ENCODE measurements at places on chromosomes 11 and 22.

GRCh38 chr11:57668434-57668782 lies 494 bp downstream of the ZDHHC5 start:
- H3K4me1 ChIP-seq, result peaks cover 36% of the 10 kb centered on the region
- H3K36me3 ChIP-seq, result no peaks in the 10 kb centered on the region
- H3K27ac ChIP-seq, result peak overlapping the region; percentile 81

- no peaks in the 10 kb centered on the region for H3K36me3 ChIP-seq
- no peak for DNase-seq
- no peaks in the 10 kb centered on the region for H3K27me3 ChIP-seq
- no peak overlapping the region for H3K27ac ChIP-seq
Observed at GRCh38 chr22:40211476-40212054, 33.8 kb downstream of the TNRC6B start.

GRCh38 chr11:130404727-130405126 lies 23.7 kb downstream of the ADAMTS8 start:
- H3K4me1 ChIP-seq, result peaks cover 9% of the 10 kb centered on the region
- no peaks in the 10 kb centered on the region for H3K27me3 ChIP-seq
- DNase-seq, result no peak

DNA sequence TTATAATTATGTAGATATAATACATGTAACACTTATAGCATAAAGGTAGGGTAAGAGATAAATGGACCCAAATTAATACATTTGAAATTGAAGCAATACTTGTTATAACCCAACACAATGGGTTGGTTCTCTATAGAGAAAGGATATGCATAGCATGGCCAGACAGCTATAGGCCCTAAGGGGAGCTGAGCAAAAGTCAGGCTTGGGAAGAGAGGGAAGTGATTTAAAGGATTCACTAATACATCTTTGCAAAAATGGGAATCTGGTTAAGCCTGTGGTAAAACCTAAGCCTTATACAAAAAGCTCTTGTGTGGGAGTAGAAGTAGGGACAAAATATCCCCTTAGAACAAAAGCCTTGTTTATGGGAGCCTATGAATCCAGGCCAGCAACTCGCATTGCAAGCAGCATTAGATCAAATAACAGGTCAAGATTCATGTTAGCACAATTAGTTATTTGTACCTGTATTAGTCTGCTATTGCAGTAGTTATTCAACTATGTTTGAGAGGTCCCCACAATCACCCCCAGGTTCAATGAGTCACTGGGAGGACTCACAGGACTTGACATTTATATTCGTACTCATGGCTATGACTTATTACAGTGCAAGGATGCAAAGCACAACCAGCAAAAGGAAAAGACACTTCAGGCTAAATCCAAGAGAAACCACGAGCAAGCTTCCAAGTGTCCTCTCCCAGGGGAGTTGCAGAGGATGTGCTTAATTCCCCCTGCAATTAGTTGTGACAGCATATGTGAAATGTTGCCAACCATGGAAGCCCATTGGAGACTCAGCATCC lies 144.7 kb upstream of the LMO1 start:
- no peak overlapping the region for H3K4me3 ChIP-seq
- no peak overlapping the region for H3K27ac ChIP-seq
- no peaks in the 10 kb centered on the region for H3K27me3 ChIP-seq
- no peaks in the 10 kb centered on the region for H3K4me1 ChIP-seq

- H3K27ac ChIP-seq, result no peak overlapping the region
- no peaks in the 10 kb centered on the region for H3K36me3 ChIP-seq
- no peaks in the 10 kb centered on the region for H3K4me1 ChIP-seq
Observed at GRCh38 chr11:25790396-25790795, 541.5 kb upstream of the ANO3 start.

- H3K4me1 ChIP-seq, result no peaks in the 10 kb centered on the region
- no peak overlapping the region for H3K4me3 ChIP-seq
- no peak for DNase-seq
- H3K36me3 ChIP-seq, result no peaks in the 10 kb centered on the region
Observed at GRCh38 chr11:121795174-121795573, 320.8 kb downstream of the BLID start.

DNA sequence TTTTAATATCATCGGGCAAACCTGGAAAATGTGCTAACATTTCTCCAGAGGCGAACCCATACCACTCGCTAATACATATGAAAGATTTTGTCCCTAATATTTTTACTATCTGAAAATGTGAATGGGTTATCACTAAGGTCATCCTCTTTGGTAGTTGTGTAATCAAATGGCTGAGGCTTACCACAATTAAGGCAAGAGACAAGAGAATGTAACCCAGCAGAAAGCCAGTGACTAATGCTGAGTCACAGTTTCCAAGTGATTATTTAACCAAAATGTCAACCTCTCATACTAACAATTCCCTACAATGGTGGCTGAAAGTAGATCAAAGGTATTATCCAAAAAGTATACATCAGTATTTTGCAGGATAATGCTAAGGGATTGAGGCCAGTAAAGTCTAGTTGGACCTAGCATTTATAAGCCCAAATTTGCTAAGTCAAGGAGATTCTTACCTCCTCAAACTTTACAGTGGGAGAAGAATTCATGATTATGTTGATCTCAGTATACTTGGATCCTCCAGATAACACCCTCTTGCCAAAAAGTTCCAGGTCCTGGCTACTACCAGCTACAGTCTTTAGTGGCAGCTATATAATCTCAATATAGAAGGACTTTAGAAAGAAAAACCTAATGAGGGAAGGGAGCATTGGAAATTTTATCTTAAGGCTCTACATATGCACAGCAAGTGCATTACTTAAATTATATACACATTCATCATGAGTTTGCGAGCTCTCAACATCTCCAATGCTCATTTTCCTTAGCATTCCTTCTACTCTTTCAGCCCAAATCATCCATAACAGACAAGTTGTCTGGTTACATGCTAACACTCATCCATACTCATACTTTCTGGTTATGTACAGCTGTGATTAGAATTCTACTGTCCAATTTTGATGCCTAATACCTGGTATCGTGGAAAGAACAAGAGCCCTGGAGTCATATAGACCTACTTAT lies 25.4 kb downstream of the SIK3 start:
- H3K4me3 ChIP-seq, result no peak overlapping the region
- peak; percentile 63 for DNase-seq
- no peaks in the 10 kb centered on the region for H3K27me3 ChIP-seq

DNA sequence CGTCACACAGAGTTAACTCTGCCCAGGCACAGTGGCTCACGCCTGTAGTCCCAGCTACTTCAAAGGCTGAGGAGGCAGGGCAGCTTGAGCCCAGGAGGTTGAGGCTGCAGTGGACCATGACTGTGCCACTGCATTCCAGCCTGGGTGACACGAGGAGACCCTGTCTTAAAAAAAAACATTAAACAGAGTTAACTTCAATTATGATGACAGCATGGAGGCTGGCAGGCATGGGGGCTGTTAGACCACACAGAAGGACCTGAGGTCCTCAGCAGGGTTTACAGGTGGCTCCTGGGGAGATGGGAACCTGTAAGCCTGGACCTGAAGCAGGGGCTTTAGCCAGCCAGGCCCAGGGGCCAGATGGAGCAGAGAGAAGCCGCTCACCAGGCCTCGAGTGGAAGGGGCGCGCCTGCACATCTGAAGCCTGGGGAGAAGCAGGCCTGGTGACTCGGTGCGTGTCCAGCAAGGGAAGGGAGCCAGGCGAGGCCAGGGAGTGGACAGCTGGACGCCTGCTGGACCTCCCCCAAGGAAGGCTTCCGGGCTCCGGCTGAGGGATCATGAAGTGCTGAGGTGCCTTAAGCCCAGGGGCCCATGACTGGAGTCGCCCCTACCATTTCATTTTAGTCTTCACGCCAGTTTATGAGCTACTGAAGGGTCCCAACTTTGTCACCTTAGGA lies 25.3 kb downstream of the RPUSD4 start:
- H3K36me3 ChIP-seq, result no peaks in the 10 kb centered on the region
- no peaks in the 10 kb centered on the region for H3K4me1 ChIP-seq
- no peaks in the 10 kb centered on the region for H3K27me3 ChIP-seq
- DNase-seq, result no peak
- no peak overlapping the region for H3K27ac ChIP-seq

GRCh38 chr22:47236161-47236560 lies 473.7 kb downstream of the TBC1D22A start:
- no peak for DNase-seq
- no peak overlapping the region for H3K27ac ChIP-seq
- no peaks in the 10 kb centered on the region for H3K27me3 ChIP-seq

GRCh38 chr22:50485221-50486131 lies 1.2 kb upstream of the MIOX start:
- no peak overlapping the region for H3K4me3 ChIP-seq
- peak; percentile 47 for DNase-seq
- peaks cover 31% of the 10 kb centered on the region for H3K27me3 ChIP-seq
- H3K4me1 ChIP-seq, result peaks cover 14% of the 10 kb centered on the region

GRCh38 chr11:77374108-77374507 lies 72.6 kb upstream of the GDPD4 start:
- H3K4me3 ChIP-seq, result no peak overlapping the region
- peaks cover 14% of the 10 kb centered on the region for H3K36me3 ChIP-seq

GRCh38 chr11:8692417-8692816 lies 9.8 kb downstream of the RPL27A start:
- no peak overlapping the region for H3K27ac ChIP-seq
- H3K27me3 ChIP-seq, result no peaks in the 10 kb centered on the region
- peaks cover 60% of the 10 kb centered on the region for H3K36me3 ChIP-seq

GRCh38 chr11:63907808-63908530 lies 9.0 kb downstream of the RCOR2 start:
- peaks cover 12% of the 10 kb centered on the region for H3K4me1 ChIP-seq
- H3K4me3 ChIP-seq, result no peak overlapping the region
- H3K27me3 ChIP-seq, result no peaks in the 10 kb centered on the region

DNA sequence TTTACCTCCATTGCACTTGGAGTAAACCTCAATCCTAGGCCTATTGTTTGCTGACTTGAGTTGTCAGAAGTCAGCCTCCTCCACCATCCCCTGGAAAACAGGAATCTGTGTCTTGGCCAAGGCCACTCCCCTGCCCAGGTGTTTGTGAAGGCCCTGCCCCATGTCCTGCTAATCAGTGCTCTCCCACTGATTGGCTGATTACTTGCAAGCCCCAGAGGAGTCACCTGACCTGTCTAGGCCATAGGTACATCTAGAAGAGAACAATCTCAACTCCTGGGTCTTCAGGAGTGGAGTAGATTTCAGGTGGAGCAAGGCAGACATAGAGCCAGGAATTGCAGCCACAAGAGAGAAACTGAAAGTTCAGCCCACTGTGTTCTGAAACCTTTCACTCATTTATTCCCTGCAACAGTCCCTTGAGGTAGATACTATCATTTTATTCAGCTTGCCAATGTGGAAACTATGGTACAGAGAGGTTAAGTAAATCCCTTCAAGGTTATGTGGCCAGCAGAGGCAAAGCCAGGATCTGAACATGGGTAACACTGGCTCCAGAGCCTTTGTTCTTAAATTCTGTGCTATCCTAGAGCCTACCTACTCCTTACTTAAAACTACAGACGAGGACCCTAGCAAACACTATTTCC lies 10.4 kb downstream of the OAF start:
- H3K27me3 ChIP-seq, result no peaks in the 10 kb centered on the region
- H3K27ac ChIP-seq, result no peak overlapping the region
- H3K4me3 ChIP-seq, result no peak overlapping the region
- peaks cover 39% of the 10 kb centered on the region for H3K4me1 ChIP-seq
- no peak for DNase-seq

DNA sequence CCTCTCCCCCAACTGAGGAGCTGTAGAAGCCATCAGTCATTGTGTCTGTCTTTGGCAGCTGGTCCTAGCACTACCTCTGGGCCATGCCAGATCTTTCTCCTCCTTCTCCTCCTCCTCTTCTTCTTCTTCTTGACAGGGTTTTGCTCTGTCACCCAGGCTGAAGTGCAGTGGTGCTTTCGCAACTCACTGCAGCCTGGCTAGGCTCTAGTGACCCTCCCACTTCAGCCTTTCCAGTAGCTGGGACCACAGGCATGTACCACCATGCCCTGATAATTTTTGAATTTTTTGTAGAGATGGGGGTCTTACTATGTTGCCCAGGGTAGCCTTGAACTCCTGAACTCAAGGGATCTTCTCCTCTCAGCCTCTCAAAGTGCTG lies 50.1 kb upstream of the SHANK2 start:
- H3K4me1 ChIP-seq, result no peaks in the 10 kb centered on the region
- peaks cover 5% of the 10 kb centered on the region for H3K27me3 ChIP-seq
- no peak overlapping the region for H3K27ac ChIP-seq
- no peak for DNase-seq
- no peaks in the 10 kb centered on the region for H3K36me3 ChIP-seq
- no peak overlapping the region for H3K4me3 ChIP-seq

GRCh38 chr11:69957849-69958248 lies 120.3 kb upstream of the ANO1 start:
- no peak overlapping the region for H3K4me3 ChIP-seq
- no peaks in the 10 kb centered on the region for H3K36me3 ChIP-seq
- DNase-seq, result no peak
- H3K27ac ChIP-seq, result no peak overlapping the region
- H3K4me1 ChIP-seq, result no peaks in the 10 kb centered on the region

GRCh38 chr11:64219755-64220154 lies 6.2 kb downstream of the TRPT1 start:
- peaks cover 3% of the 10 kb centered on the region for H3K4me1 ChIP-seq
- no peak overlapping the region for H3K4me3 ChIP-seq
- H3K36me3 ChIP-seq, result no peaks in the 10 kb centered on the region

DNA sequence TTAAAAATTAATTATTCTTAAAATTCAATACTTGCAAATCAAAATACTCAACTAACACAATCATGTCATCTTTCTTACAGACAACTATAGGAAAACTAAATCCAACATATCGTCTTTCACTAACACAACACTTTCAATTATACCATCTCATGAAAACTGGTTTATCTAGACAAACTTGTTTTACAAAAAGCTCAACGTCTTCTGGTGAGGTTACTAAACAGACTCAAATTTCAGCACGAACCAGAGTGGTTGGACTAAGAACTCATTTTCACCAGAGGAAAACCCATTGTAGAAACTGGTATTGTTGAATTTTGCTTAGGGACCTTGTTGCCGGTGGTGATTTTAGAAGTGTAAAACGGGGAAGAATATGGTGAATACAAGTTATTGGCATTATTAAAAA lies 52.2 kb downstream of the NUP98 start:
- H3K36me3 ChIP-seq, result peaks cover 76% of the 10 kb centered on the region
- no peak for DNase-seq
- H3K27me3 ChIP-seq, result no peaks in the 10 kb centered on the region
- no peaks in the 10 kb centered on the region for H3K4me1 ChIP-seq
- H3K27ac ChIP-seq, result no peak overlapping the region
- no peak overlapping the region for H3K4me3 ChIP-seq

- no peaks in the 10 kb centered on the region for H3K36me3 ChIP-seq
- H3K27me3 ChIP-seq, result no peaks in the 10 kb centered on the region
- H3K27ac ChIP-seq, result no peak overlapping the region
- H3K4me3 ChIP-seq, result no peak overlapping the region
- H3K4me1 ChIP-seq, result peaks cover 13% of the 10 kb centered on the region
Observed at GRCh38 chr11:75527130-75527529, 1.4 kb upstream of the GDPD5 start.
